ENCODE measurements at places on chromosomes 4 and X. TPM values are rescaled to one million over a fixed set of nuclear protein-coding genes. Genes with fewer than 3 reads are reported as not detected.

The RTL3 gene
- 0.07 TPM for total RNA-seq

The GRID2 gene
- total RNA-seq, result 0.10 TPM

The LONRF3 gene
- total RNA-seq, result 0.65 TPM

The FLNA gene
- total RNA-seq, result 3,803 TPM
